Eye (tissue), 1 donor: ENCODE measurements at places on chromosomes 4 and X.

DNA sequence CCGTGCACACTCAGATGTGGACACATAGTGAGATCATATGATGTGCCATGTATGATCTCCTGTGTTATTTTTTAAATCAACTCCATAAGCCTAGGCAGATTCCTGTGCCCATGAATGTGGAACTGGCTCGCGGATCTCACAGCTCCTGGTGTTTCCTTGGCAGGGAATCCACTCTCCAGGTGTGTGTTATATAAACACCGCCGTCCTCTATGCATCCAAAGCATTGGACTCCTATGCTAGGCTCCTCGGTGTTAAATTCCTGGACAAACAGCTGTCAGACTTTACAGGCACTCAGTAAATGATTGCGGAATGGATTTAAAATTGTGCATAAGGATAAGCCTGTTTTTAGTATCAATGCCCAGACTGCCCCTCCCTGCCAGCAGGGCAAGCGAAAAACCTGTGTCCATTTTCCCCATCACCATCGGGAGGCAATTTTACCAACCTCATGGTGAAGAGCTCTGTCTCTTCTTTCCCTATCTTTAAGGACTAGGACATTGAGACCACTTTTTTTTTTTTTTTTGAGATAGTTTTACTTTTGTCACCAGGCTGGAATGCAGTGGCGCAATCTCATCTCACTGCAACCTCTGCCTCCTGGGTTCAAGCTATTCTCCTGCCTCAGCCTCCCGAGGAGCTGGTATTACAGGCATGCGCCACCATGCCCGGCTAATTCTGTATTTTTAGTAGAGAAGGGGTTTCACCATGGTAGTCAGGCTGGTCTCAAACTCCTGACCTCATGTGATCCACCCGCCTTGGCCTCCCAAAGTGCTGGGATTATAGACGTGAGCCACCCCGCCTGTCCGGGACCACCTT lies 23.6 kb upstream of the GPR78 start:
- no peak for DNase-seq

DNA sequence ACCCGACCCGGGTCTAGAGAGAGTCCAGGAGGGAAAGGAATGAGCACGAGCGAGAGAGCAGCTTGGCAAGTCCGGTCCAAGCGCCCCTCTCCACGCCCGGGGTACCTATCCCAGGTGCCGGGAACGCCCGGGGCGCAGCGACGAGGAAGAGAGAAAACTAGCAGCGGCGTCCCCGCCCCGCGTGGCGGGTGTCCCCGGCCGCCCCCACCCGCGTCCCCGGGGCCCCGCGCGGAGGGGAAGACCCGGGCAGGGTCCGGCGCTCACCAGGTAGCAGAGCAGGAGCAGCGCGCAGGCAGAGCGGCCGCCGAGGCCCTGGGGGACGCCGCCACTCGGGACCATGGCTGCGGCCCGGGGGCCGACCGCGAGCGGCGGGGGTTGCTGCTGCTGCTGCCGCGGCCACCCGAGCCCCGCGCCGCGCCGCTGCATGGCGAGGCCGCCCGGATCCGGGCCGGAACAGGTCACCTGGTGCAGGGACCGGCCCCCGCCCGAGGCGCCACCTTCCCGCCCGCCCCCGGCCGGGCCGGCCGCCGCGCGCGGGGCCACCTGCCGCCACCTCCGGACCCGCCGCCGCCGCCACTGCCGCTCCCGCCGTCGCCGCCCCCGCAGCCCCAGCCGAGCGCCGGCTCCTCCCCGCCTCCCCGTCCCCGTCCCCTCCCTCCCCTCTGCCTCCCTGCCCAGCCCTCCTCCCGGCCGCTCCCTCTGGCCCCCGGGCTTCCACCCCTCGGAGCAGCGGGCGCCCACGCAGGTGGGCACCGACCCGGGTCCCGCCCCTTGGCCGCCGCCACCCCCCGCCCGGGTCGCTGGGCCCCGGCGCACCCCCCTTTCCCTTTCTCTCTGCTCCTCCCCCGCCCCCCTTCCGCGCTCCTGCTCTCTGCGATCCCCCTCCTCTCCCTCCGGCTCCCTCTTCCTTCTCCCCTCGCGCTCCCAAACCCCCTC lies at the start of gene SEL1L3:
TSS of gene SEL1L3 (minus strand) at position 578 of the 936 bp plus-strand sequence. CDS start at position 426, 152 bp downstream.
- no peak for DNase-seq

- no peak for DNase-seq
Measured at GRCh38 chr4:5455003-5455585, 253.3 kb downstream of the EVC2 start.

GRCh38 chr4:163755013-163755412 lies 260.5 kb downstream of the TMA16 start:
- peak; percentile 6 for DNase-seq

DNA sequence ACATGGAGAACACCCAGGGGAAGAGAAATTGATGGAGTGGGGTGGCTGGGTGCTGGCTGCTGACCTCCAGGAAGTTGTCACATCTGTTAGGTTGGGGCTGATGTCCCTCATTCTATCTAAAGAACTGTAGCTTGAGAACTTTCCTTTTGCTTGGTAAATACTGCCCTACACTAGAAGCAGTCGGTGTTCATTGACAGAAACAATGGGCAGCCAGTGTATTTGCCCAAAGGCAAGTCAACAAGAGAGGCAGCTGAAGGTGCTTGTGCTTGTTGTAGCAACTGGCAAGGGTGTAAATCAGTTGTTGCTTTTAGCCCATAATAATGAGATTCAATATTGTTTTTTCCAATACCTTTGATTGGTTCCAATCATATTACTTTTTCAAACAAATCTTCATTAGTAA lies 956 bp downstream of the TMEM154 start:
- DNase-seq, result peak; percentile 9

DNA sequence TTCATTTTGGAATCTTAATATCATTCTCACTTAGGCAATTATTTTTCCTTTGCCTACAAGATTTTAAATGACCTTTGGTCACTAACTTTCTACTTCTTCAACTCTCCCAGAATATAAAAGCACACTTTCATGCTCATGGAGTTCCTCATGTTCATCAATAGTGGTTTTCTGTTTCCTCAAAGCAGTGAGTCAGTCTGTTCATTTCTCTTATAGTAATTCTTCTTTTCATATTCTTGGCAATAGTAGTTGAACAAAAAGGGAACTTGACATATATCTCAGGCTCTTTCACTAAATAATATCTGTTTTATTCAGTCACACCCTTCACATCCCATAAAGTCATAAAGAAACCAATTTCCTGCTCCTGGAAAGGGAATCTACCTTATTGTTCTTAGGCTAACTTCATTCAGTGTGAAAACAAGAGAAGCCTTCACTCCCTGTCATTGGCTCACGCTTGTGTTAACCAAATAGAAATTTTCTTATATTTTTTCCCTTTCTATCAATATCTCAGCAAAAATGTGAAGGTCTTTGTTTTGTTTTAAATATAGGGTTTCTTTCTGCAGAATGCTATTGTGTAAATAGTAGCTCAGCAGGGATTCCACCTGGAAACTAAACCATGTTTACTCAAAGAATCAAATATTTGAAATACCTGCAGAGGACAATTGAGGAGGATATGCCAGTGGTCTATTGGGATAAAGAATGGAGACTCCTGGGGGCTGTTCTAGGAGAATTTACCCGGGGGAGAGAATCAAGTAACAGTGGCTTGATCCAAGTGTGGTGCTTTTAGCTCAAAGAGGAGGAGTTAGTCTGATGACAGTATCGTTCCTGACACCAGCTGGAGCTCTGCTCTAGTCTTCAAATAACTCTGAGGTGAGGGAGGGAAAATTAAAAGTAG lies 13.4 kb upstream of the TNIP3 start:
- no peak for DNase-seq

DNA sequence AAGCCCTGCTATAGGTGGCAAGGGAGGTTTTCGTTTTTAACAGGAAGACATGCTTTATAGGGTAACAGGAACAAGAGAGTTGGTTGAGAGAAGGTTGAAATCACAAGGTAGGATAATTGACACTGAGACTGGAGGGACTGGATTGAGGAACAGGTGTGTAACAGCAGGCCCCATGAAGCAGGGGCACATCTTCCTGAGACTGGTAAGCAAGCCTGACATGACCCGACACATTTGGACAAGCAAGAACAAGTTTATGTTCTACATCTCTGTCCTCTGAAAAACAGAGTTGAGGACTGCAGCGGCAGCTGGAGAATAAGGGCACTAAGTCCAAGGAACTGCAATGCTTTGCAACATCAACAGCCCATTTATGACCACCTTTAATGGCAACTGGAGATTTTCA lies 5.2 kb downstream of the RPS4X start:
- no peak for DNase-seq

DNA sequence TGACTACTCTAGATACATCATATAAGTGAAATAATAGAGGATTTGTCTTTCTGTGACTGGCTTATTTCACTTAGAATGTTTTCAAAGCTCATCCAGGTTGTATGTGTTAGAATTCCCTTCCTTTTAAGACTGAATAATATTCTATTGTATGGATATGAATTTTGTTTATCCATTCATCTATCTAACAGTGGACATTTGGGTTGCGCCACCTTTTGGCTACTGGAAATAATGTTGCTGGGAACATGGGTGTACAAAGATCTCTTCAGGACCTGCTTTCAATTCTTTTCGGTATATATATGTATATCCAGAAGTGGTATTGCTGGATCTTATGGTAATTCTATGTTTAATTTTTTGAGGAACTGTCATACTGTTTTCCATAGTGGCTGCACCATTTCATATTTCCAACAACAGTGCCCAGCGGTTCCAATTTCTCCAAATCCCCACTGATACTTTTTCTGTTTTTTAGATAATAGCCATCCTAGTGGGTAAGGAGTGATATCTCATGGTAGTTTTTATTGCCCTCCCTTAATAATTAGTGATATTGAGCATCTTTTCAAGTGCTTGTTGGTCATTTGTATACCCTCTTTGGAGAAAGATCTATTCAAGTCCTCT lies 3.4 kb upstream of the SCD5 start:
- DNase-seq, result no peak

DNA sequence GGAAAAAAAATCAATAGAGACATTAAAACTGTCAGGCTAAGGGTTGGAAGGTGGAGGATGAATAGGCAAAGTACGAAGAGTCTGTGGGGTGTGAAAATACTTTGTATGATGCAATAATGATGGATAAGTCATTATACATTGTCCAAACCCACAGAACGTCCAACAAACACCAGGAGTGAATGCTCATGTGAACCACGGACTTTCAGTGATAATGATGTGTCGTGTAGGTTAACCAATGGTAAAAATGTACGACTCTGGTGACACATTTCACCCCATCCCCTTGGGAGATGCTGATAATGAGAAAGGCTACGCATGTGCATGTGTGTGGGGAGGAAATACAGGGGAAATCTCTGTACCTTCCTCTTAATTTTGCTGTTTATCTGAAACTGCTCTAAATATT lies 665.2 kb downstream of the FAT4 start:
- no peak for DNase-seq

DNA sequence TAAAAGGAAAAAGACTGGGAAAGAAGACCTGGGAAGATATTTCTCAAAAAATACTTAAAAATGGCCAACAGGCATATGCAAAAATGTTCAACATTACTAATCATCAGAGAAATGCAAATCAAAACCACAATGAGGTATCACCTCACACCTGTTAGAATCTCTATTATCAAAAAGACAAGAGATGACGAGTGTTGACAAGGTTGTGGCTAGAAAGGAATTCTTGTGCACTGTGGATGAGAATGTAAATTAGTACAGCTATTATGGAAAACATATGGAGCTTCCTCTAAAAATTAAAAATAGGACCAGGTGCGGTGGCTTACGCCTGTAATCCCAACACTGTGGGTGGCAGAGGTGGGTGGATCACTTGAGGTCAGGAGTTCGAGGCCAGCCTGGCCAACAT lies 50.0 kb downstream of the C4orf46 start:
- no peak for DNase-seq

DNA sequence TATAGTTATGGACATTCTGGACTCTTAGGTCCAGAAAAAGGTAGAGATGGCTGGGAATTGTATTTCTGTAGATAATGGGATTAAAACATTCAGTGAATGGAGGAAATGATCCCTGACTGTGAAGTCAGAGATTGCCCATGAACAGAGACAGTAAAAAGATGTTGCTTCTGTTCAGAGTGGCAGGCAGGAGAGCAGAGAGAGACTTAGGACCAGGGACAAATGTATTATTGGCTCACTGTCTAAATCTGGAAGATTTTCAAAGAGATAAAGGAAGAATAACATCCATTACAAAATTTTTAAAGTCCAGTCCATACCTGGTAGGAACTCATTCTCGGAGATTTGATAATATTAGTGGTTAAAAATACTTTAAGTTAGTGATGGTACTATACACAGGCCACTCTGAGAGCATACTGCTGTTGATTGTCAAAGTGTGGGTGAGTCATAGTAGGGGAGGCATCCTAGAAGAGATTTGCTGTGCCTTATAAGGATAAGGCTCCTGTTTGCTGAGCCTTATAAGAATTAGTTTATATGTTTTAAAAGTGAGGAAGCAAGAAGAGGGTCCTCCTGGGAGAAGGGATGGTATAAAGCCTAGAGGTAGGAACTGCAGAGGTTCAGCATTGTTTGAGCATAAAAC lies 53.0 kb downstream of the JADE3 start:
- DNase-seq, result no peak

DNA sequence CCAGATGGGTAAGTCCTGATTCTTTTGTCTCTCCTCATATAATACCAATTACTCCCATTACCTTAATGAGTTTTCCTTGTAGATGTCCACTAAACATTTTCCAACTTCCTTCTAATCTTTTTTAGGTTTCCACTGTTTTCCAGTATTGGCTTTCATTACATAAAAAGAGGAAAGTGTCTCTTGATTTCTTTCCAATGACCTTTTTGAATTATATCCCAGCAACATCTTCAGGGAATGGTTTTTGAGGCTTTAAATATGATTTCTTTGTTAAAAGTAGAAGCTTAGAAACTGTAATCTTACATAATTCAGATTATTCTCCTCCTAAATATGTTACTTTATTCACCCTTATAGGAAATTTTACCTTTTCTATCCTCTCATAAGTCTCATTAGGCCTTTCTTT lies 135.0 kb downstream of the AWAT2 start:
- DNase-seq, result no peak

- DNase-seq, result no peak
Measured at GRCh38 chr4:56389558-56389957, 2.3 kb upstream of the AASDH start.

DNA sequence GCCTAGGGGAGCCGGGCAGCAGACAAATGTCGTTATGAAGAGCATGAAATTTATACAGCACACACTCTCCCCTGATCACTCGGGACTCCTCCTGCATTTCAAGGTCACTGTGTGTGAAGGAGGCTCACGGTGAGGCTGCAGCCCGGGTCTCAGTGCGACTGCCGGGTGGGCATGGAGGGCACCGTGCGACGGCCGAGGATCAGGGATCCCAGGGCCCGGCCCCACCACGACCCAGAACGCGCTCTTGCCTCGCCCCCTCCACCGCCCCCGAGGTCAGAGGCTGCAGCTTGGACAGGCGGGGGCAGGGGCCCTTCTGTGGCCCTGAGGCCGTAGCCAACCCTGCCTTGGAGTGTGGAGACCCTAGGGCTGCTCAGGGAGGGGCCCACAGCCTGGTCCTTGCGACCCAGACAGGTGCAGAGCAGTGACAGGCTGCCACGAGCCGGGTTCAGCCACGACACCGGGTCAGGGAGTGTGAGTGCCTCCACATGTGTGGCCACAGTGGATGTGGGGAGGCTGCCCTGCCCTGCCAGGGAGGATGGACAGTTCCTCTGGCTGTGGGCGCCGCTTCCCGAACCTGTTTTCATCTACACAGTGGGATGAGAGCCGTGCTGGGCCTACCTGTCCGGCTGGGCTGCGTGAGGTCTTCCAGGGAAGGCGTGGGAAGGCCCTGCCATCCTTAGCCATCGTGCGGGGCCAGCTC lies 89.3 kb upstream of the NKX1-1 start:
- DNase-seq, result no peak

- peak; percentile 70 for DNase-seq
Measured at GRCh38 chr4:3807822-3808496, 41.8 kb downstream of the ADRA2C start.

- DNase-seq, result peak; percentile 87
Measured at GRCh38 chrX:103404231-103405008, 28.1 kb downstream of the BEX3 start.
